ENCODE measurements at places on chromosomes 1 and 21.

DNA sequence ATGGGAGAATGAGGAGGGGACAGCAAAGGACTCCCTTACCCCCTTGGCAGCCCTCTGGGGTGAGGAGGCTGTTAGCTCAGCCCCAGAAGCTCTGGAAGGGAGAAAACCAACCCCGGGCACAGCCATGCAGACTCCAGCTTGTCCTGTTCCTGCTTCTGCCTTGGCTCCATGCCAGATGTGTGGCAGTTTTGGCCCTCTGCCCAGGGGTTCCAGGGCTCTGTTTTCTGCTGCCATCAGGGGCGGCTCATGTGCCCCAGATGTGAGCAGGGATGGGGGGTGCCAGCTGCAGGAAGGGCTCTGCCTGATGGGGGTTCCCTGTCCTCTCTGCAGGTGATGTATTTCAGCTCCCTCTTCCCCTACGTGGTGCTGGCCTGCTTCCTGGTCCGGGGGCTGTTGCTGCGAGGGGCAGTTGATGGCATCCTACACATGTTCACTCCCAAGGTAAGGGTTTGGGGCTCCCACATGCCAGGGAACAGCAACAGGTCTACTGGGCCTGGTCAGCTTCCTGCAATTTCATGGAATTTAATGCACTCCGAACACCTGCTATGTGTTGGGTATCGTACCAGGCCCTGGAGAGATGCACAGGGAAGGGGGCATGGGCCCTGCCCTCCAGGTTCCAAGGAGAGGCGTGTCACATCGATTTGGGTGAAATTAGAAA is 26.1 kb downstream of the SLC6A17 start:
- no peak for DNase-seq

- DNase-seq, result no peak
Observed at GRCh38 chr1:208767816-208768215, 523.6 kb upstream of the PLXNA2 start.

GRCh38 chr1:1577367-1578011 is 2.8 kb upstream of the SSU72 start:
- no peak for DNase-seq

DNA sequence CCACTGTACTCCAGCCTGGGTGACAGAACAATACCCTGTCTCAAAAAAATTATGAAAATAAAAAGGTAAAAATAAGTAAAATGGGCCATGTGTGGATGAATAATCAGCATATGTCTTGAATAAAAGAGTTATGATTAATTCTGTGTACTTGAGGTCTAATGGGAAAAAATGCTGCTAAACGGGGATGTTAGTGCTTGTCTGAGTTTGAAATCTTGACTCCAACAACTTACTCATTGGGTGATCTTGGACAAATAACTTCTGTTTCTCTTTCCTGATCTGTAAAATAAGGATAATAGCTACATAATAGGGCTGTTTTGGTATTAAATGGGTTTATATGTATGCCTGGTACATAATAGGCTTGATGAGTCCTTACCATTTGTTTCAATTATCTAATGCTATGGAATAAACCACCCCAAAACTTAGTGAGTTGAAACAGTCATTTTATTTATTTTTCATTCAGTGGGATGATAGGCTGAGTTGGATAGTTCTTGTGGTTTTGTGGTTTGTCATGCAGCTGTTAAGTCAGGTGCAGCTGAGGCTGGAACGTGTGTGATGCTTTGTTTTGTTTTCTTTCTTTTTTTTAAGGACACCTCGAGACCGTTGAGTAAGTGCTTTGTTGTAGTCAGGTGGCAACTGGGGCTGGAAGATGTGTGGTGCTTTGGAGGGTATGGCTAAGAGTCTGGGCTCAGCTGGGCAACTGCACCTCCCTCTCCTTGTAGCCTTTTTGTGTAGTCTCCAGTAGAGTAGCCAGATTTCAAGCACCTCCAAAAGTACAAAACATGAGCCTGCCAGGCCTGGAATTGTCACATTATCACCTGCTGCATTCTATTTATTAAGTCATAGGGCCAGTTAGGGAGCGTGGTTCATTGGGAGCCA is 4.9 kb downstream of the MDM4 start:
- DNase-seq, result peak; percentile 48

GRCh38 chr1:68221980-68222373 is 10.3 kb downstream of the WLS start:
- no peak for DNase-seq

GRCh38 chr21:25905126-25905525 is 170.4 kb downstream of the GABPA start:
- no peak for DNase-seq

DNA sequence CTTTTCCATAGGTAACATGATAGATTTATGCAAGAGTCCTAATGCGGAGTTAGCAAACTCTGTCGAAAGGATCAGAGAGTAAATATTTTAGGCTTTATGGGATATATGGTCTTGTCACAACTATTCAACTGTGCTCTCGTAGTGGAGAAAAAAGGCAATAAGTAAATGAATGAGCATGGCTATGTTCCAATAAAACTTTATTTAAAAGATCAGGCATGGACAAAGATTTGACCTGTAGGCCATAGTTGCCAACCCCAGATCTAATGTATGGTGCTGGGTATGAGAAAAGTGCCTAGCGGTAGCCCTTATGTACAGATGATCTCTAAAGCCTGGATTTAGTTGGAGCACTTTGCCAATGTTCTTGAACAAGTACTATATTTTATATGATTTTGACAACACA is 498.8 kb upstream of the C1orf87 start:
- no peak for DNase-seq

GRCh38 chr1:228148196-228148861 is 1.4 kb upstream of the GJC2 start:
- DNase-seq, result no peak

DNA sequence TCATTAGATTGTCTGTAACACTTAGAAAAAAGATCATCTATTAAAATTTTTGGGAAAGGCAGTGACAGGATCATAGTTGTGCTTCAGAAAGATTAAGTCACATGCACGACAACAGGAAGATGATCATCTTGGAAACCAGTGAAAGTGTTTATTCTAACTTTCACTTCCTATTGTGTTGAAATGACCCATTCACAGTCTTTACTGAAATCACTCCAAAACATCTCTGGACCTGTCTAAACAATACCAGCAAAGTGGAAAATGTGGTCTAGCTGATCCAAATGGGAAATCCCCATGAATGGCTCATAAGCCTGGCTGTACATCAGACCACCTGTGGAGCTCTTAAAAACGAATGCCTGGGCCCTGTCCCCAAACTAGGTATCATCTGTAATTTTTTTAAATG is 111.1 kb upstream of the ETV3 start:
- no peak for DNase-seq

- no peak for DNase-seq
Observed at GRCh38 chr1:93773049-93773838, 91.6 kb upstream of the BCAR3 start.

DNA sequence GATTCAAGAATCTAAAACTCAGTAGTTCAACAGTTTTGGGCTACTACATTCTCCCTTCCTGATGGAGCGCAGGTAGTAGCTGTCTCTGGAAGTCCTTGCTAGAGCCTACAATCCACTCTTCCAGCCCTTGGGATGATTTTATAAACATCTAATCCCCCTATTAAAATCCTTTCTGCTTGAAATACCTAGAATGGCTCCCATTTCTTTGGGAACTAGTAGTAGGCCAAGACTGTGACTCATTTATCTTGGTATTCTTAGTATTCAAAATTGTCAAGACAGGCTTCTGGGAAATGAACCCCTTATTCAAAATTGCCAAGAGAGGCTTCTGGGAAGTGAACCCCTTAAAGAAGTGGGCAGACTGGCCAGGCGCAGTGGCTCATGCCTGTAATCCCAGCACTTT is 142.5 kb upstream of the FGGY start:
- DNase-seq, result no peak

DNA sequence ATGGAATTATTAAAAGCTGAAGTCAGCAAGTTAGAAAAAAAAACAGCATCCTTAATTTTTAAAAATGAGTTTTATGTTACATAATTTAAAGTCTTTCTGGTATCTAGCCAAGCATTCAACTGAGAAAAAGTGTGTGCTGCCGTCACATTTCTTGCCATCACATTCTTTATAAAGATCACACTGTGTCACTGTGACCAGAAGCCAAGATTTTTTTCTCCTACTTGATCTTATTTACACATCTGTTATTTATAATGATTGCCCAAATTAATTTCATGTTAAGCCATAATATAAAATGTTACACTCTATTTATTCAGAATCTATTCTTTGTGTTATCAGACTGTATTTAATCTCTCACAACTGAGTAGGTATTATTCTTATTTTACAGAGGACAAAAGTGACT is 1603.7 kb downstream of the PLA2G4A start:
- no peak for DNase-seq

- no peak for DNase-seq
Observed at GRCh38 chr1:160844447-160845232, 18.0 kb downstream of the CD244 start.

GRCh38 chr1:165364568-165365133 is 8.1 kb upstream of the LMX1A start:
- DNase-seq, result peak; percentile 60

DNA sequence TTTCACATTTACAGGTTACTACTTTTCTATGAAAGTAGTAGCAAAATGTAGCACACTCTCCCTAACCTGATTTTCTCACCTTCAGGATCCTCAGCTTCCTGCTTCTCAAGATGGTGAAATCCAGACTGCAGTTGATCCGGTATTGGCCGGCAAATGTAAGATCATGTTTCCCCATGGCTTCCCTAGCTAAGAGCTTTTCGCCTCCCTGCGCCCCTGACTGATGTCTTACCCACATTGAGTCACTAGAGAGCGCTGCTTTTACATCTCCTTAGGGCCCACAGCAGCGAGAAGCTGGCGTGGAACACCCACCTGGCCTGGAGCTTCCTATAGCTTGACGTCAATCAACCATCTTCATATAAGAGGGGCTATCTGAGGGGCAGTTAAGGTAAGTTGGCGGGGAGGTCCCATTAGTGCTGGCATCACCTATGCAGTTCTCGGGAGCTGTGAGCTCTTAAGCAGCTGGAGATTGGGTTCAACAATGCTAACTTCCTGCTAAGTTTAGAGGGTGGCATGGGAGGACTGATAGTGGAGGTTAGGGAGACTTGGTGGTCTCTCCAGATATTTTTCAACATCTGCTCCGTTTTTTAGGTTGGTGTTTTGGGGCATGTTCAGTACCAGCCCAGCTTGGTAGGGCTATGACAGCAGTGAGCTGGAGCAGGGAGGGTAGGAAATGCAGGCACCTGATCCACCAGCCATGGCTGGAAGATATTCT is 5.5 kb downstream of the PTPN7 start:
- DNase-seq, result no peak

- DNase-seq, result no peak
Observed at GRCh38 chr1:56548571-56548970, 30.8 kb downstream of the PLPP3 start.

GRCh38 chr1:34415140-34415539 is 238.4 kb downstream of the C1orf94 start:
- DNase-seq, result no peak

GRCh38 chr1:207054491-207054890 is 1.4 kb downstream of the PFKFB2 start:
- no peak for DNase-seq

DNA sequence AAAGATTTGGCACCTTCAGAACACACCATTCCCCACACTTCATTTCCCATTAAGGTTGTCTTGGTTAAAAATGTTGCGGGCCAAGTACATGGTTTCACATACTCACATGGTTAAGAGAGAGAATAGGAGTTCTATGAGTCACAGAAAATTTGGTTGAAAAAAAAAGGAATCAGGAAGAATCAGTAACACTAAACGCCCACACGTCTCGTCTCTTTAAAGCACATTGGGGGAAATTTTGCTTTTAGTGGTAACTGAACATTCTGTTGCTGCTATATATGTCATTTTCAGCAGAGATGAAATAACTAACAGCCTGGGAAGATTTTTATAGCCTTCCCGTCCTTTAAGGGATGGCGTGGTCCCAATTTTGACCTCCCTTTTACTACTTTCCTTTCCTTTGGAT is 132.9 kb upstream of the ERG start:
- DNase-seq, result no peak

GRCh38 chr1:24606621-24607020 is 36.5 kb upstream of the SRRM1 start:
- DNase-seq, result no peak

GRCh38 chr1:230498704-230499103 is 72.6 kb upstream of the PGBD5 start:
- DNase-seq, result no peak

DNA sequence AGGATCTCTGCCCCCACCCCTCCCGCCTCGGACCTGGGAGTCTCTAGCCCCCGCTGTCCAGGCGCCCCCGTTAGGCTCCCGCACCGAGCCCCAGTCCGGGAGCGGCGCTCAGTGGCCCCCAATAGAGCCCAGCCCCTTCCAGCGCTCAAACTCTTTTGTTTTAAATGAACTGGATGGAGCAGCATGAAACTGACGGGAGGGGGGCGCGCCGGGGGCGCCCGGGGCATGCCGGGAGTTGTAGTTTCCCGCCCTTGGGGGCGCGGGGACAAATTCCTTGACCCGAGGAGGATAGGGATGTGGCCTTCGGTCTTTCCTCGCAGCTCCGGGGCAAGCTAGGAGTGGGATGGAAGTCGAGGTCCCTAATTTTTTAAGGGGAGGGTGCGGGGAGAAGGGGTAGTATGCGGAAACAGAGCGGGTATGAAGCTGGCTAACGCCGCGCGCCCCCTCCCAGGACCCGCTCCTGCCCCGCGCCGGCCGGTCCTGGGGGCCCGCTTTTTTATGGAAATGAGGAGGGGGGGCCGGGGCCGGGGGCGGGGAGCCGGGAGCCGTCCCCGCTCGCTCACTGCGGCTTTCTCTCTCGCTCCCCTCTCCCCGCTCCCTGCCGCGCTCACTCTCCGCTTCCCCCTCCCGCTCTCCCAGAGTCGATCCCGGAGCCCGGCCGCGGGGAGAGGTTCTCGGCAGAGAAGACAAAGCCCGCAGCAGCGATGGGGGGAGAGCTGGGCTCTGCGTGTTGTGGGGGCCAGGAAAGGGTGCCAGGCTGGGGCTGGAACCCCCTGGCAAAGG is at the start of gene MEX3A:
TSS of gene MEX3A (minus strand) at position 157 of the 783 bp plus-strand sequence. CDS start 467 bp downstream, outside the sequence.
- DNase-seq, result no peak

- DNase-seq, result no peak
Observed at GRCh38 chr1:233393926-233394680, 66.6 kb downstream of the MAP3K21 start.

DNA sequence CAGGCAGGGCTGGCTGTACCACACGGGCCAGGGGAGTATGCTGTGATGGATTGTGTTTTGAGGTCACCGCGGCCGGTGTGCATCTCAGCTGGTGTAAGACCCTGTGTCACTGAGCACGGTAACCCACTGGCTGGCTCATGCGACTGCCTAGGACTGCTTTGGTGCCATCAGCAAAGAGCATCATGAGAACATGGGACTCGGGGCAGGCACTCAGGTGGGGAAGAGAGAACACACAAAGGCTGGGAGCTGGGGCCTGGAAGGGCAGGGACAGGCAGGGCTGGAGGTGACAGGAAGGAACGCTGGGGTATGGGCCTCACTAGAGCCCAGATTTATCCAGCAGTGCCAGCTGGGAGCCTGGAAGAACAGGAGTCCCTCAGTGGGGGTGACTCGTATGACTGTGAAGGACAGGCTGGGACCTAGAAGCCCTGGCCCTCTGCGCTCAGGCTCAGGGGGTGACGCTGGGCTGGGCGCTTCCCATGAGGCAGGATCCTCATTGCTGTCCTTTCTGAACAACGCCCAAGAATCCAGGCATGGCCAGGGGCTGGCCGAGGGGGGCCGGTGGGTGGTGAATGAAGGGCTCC is 210.4 kb upstream of the VAMP3 start:
- DNase-seq, result no peak

All from epithelial cell of prostate (primary cell).